ENCODE measurements at places on chromosomes 2 and 18.

- no peaks in the 10 kb centered on the region for H3K27me3 ChIP-seq
- H3K4me3 ChIP-seq, result no peak overlapping the region
- H3K27ac ChIP-seq, result no peak overlapping the region
- no peaks in the 10 kb centered on the region for H3K36me3 ChIP-seq
- DNase-seq, result no peak
- H3K4me1 ChIP-seq, result no peaks in the 10 kb centered on the region
Measured at GRCh38 chr2:40049781-40050180, 270.7 kb upstream of the THUMPD2 start.

GRCh38 chr2:204274429-204274828, 270.8 kb upstream of the PARD3B start:
- H3K4me1 ChIP-seq, result no peaks in the 10 kb centered on the region
- H3K36me3 ChIP-seq, result no peaks in the 10 kb centered on the region
- DNase-seq, result no peak
- H3K27me3 ChIP-seq, result peaks cover 12% of the 10 kb centered on the region
- no peak overlapping the region for H3K4me3 ChIP-seq

DNA sequence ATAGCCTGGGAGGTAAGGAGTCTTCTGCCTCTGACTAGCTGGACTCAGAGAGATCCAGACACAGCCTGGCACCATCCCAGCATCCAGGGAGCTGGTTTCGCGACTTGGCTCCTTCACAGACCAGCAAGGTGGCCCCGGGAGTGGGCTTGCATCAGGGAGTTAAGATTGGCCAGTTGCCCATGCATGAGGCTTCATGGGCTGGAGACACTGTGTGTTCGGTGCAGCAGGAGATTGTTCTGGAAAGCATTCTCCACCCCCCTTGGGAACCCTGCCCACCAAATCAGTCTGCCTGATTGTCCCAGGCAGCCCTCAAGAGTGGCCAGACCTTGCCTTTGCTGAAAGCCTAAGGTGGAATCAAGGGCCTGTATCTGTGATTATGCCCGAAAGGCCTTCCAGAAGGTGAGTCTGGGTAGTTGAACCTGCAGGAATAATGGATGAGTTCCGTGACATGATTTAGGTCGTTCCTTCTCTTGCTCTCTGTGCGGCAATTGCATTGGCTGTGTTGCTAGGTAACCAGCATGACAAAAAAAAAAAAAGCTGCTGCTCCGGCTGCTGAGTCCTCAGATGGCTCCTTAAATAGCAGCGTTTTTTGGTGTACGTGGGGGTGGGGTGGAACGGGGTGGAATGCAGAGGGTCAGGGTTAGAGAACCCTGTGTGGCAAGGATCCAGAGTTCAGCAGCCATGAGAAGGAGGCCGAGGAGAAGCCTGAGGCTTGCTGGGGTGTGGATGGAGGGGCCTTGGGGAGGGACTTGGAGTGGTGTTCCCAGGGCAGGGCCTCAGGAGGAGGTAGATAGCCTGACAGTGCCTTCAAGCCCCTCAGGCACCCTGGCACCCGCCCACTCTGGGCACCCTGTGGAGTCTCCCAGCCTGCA, 93.0 kb upstream of the MCFD2 start:
- DNase-seq, result no peak
- peaks cover 79% of the 10 kb centered on the region for H3K36me3 ChIP-seq
- H3K4me3 ChIP-seq, result no peak overlapping the region
- no peaks in the 10 kb centered on the region for H3K4me1 ChIP-seq
- H3K27ac ChIP-seq, result no peak overlapping the region

DNA sequence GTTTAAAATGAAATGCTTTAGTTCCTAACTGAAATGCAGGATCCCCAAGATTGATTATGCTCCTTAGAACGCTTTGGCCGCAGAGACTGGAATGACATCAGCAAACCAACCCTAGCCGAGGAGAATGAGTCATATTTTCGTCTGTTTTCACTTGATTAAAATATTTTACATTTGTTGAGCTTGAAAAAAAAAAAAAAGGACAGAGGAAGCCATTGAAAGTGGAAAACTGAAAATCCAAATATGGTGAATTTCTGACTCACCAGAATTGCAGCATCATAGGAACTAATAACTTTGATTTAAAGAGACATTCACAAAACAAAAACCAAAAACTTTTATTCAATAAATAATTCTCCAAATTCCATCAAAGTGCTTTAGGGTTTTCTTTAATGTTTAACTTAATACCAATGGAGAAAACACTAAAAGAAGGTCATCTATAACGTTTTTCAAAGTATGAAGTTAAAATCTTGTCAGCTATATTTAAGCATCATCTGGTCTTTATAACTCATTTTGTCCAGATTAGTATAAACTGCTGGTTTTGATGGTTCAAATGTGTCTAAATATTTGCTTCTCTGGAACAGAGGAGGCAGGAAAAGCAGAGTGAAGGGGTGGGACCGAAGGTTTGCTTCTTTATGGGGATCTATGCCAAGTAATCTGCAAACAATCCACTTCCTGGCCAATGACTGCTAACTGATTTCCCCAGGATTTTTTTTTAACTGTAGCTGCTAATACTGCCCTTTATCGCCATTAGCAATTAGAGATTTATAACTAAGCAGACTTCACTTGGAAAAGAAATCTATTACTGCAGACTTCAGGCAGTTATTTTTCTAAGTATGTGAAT, 30.9 kb upstream of the COL5A2 start:
- no peak overlapping the region for H3K4me3 ChIP-seq
- no peaks in the 10 kb centered on the region for H3K27me3 ChIP-seq
- no peak overlapping the region for H3K27ac ChIP-seq
- DNase-seq, result no peak
- no peaks in the 10 kb centered on the region for H3K4me1 ChIP-seq
- no peaks in the 10 kb centered on the region for H3K36me3 ChIP-seq

DNA sequence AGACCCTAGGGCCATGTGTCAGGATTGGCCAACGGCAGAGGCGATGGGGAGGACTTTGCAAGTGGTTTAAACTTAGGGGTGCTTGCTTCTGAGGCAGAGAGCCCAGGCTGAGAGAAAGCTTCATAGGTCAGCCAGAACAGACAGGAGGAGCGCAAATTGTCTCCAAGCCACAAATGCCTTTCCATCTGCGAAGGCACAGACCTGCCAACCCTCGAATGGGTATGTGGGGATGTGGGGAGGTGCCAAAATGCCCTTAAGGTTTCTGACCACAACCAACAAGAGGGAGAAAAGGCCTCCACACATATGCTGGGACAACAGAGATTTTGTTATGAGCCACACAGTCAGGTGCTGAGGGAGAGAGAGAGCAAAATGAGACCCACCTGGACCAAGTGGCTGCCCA, 283.6 kb downstream of the CYP26B1 start:
- H3K4me1 ChIP-seq, result no peaks in the 10 kb centered on the region
- DNase-seq, result no peak
- no peak overlapping the region for H3K4me3 ChIP-seq
- H3K27me3 ChIP-seq, result no peaks in the 10 kb centered on the region

GRCh38 chr2:219060821-219061791, at the start of gene IHH:
IHH (minus strand) TSS chr2:219060921; CDS start chr2:219060467, 454 bp downstream.
- no peak for DNase-seq
- no peak within 1 kb of the TSS for H3K4me3 ChIP-seq
- H3K27ac ChIP-seq, result no peak within 1 kb of the TSS
- no peaks in the 10 kb centered on the region for H3K36me3 ChIP-seq

GRCh38 chr18:49360582-49360981, 99.9 kb downstream of the DYM start:
- H3K36me3 ChIP-seq, result peaks cover 26% of the 10 kb centered on the region
- H3K4me1 ChIP-seq, result peaks cover 9% of the 10 kb centered on the region
- no peak for DNase-seq
- H3K4me3 ChIP-seq, result no peak overlapping the region
- H3K27ac ChIP-seq, result peak overlapping the region; percentile 62
- no peaks in the 10 kb centered on the region for H3K27me3 ChIP-seq

DNA sequence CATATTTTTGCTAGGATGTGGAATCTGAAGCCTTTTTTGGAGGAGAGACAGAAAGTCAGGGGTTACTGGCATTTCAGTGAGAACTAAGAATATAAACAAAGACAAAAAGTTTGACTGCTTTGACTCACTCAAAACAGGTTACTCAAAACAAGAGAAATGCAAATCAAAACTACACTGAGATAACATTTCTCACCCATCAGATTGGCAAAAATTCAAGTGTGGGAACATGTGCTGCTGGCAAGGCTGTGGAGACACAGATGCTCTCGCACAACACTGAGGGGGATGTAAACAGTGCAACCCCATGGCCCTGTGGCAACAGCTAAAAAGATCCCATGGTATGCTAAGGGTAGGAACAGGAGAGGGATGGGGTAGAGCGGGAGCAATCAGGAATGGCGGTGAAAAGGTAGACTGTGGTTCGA, 86.6 kb downstream of the DTNB start:
- no peak overlapping the region for H3K4me3 ChIP-seq
- H3K36me3 ChIP-seq, result no peaks in the 10 kb centered on the region
- no peaks in the 10 kb centered on the region for H3K27me3 ChIP-seq
- DNase-seq, result no peak
- peaks cover 7% of the 10 kb centered on the region for H3K4me1 ChIP-seq

- no peaks in the 10 kb centered on the region for H3K27me3 ChIP-seq
- no peaks in the 10 kb centered on the region for H3K4me1 ChIP-seq
- H3K36me3 ChIP-seq, result no peaks in the 10 kb centered on the region
- no peak overlapping the region for H3K4me3 ChIP-seq
Measured at GRCh38 chr2:383888-384287, 96.0 kb upstream of the ALKAL2 start.

- H3K36me3 ChIP-seq, result no peaks in the 10 kb centered on the region
- H3K27me3 ChIP-seq, result no peaks in the 10 kb centered on the region
- DNase-seq, result peak; percentile 11
- no peak overlapping the region for H3K27ac ChIP-seq
- H3K4me3 ChIP-seq, result no peak overlapping the region
Measured at GRCh38 chr2:207352978-207353671, 176.6 kb upstream of the CREB1 start.

- no peak overlapping the region for H3K27ac ChIP-seq
- no peak overlapping the region for H3K4me3 ChIP-seq
- H3K27me3 ChIP-seq, result no peaks in the 10 kb centered on the region
- H3K4me1 ChIP-seq, result no peaks in the 10 kb centered on the region
- no peaks in the 10 kb centered on the region for H3K36me3 ChIP-seq
Measured at GRCh38 chr2:146246736-146247523, 1597.9 kb upstream of the ACVR2A start.

DNA sequence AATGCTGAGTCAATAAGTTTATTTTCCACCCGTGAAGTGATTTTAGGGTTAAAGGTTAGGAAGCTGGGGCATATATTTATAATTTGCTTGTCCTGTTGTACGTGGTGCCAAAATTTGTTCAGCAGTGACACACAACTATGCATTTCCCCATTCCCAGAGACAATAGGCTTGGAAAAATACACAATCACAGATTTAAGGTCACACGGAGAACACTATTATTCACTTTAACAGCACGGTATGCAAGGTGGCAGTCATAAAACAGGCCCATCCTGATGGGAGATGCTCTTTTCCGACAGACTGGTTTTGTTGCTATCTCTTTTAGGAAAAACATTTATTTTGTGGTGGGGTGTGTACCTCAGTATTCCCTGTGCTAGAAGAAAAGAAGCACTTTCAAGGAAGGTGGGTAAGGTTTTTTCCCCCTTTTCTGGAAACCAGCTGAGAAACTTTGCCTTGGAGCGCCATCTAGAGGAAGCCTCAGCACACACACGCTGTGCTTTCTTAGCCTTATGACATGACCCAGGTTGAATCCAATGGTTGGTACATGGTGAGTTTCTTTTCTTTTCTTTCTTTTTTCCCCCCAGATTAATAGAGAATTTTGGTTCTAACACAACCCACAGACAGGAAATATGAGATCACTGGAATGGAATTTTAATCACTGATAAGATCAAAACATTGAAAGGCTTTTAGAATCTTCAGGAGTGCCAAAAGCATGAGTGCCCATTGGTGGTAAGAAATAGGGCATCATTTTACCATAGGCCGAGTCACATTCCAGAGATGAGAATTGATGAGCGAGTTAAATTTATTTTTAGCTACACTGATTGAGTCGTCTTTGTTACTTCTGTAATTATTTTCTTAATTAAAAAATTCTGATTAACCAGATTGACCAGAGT, 332.1 kb downstream of the AGPS start:
- no peaks in the 10 kb centered on the region for H3K4me1 ChIP-seq
- no peak overlapping the region for H3K27ac ChIP-seq
- H3K27me3 ChIP-seq, result no peaks in the 10 kb centered on the region
- peak; percentile 67 for DNase-seq
- H3K4me3 ChIP-seq, result no peak overlapping the region

DNA sequence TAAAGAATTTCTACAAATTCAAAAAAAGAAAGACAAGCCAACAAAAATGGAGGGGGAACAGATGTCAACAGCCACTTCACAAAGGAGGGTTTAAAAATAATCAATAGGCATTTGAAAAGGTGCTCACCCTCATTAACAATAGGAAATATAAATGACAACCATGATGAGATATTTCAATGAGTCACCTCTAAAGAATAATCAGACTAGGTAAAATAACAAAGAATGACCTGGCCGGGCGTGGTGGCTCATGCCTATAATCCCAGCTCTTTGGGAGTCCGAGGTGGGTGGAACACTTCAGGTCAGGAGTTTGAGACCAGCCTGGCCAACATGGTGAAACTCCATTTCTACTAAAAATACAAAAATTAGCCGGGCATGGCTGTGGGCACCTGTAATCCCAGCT, 133.6 kb downstream of the KCNE4 start:
- no peaks in the 10 kb centered on the region for H3K27me3 ChIP-seq
- no peaks in the 10 kb centered on the region for H3K4me1 ChIP-seq
- H3K4me3 ChIP-seq, result no peak overlapping the region
- no peak overlapping the region for H3K27ac ChIP-seq

DNA sequence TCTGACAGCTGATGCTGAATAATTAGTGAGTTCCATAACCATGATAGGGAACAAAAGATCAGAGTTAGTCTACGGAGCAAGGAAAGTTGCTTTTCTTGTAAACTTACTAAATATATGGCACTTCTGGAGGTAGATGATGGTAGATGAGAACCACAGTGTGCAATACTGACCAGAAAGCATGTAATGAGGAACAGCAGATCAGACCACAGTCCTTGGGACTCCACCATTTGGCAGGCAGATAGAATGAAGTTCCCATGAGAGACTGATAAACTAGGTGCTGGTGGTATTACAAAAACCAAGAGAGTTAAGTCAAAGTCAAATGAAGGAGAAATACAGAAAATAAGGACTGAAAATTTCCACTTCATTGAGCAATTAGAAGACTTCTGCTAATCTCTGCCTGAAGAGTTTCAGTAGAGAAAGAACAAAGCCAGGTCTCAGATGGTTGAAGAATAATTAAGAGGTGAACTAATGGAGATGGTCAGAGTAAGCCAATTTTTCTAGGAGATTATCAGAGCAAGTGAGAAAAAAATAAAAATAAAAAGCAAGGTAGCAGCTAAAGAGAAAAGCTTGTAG, 10.4 kb downstream of the CERKL start:
- no peaks in the 10 kb centered on the region for H3K4me1 ChIP-seq
- no peaks in the 10 kb centered on the region for H3K36me3 ChIP-seq
- H3K27ac ChIP-seq, result no peak overlapping the region
- no peak overlapping the region for H3K4me3 ChIP-seq
- H3K27me3 ChIP-seq, result no peaks in the 10 kb centered on the region
